GM12865 (cell line): ENCODE measurements at places on chromosomes 3 and 15.

GRCh38 chr3:119330181-119330580 is 36.0 kb downstream of the ARHGAP31 start:
- DNase-seq = no peak

- DNase-seq = peak; percentile 52
Observed at GRCh38 chr3:9205345-9206143, 43.9 kb downstream of the SRGAP3 start.

DNA sequence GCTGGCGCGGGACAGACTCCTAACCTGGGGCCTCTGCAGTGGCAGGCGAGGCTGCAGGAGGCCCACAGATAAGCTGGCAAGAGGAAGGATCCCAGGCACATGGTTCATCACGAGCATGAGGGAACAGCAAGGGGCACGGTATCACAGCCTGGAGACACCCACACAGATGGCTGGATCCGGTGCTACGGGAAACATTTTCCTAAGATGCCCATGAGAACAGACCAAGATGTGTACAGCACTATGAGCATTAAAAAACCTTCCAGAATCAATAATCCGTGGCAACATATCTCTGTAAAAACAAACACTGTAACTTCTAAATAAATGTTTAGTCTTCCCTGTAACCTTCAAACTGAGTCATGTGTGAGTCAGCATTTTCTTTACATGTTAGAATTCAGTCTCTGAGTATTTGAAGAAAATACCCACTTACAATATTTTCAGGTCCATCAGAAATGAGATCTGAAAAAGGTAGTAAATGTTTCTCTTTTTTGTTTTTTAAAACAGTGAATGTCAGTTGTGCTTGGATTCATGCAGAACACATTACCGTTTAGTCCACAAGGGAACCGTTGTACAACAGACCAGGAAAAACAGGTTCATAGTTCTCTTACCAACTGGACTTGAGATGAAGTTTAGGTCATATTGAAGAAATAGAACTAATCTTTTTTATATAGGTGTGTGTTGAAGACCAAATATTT is 75.9 kb downstream of the BOC start:
- DNase-seq = no peak

DNA sequence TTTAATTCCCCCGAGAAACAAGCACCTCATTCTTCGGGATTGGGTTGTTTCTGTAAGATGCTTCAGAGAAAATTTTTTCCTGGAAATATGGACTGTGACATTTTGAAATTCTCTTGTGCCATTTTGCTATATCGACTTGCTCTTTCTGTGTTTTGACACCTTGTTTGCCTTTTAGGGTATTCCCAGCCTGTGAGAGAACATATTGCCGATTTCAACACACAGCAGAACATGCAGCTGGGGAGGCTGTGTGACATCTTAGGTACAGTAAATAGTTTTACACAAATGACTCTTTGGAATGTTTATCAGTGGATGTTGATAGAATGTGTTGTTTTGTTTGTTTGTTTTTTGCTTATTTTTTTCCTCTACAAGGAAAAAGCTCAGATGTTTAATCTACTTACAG is 130.2 kb downstream of the IQCH start:
- DNase-seq = no peak

GRCh38 chr3:106115557-106115956 is 246.7 kb upstream of the CBLB start:
- no peak for DNase-seq

- peak; percentile 57 for DNase-seq
Observed at GRCh38 chr3:55588146-55588765, 101.2 kb upstream of the WNT5A start.

GRCh38 chr3:72848703-72849081 is 447 bp upstream of the SHQ1 start:
- DNase-seq = peak; percentile 88

- peak; percentile 30 for DNase-seq
Observed at GRCh38 chr3:120198305-120198878, 86.6 kb downstream of the GPR156 start.

GRCh38 chr15:91072161-91072560 is 27.9 kb upstream of the SV2B start:
- DNase-seq = no peak

DNA sequence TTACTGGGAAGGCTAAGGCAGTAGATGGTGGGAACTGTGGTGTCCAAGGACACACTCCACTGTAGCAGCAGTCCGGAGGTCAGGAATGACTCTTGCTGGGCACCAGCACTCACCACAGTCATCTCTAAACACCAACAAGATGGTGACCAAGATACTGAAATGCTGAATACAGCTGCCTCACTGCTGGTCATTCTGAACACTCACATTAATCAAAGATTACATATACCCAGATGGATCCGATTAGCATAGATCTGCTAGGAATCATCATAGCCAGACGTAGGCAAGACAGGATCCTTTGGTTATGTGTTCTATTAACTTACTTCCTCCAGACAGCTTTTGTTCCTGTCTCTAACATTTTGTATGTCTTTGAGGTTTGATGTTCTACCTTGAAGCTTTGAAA is 134.9 kb upstream of the BFSP2 start:
- DNase-seq = no peak

- DNase-seq = no peak
Observed at GRCh38 chr3:150107429-150108175, 136.9 kb upstream of the PFN2 start.

GRCh38 chr3:6799264-6799915 is 61.5 kb upstream of the GRM7 start:
- peak; percentile 78 for DNase-seq

GRCh38 chr3:155350571-155350970 is 57.1 kb upstream of the STRIT1 start:
- DNase-seq = no peak

DNA sequence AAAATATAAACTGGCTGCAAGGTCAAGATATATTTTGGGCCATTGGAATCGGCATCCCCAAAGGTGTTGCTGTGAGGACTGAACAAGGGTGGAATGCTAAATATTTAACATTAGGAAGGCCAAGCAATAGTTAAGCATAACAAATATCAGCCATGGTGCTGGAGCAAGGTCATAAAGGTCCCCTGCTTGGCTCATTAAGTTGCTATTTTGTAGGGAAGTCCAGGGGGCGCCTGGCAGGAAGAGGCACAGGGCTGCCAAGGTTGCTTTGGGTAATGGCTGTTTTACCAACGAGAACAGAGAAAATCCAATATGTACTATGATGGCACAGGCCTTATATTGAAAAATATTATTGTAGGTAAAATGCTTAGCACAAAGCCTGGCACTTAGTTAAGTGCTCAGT is 62.2 kb downstream of the SLC15A2 start:
- no peak for DNase-seq

DNA sequence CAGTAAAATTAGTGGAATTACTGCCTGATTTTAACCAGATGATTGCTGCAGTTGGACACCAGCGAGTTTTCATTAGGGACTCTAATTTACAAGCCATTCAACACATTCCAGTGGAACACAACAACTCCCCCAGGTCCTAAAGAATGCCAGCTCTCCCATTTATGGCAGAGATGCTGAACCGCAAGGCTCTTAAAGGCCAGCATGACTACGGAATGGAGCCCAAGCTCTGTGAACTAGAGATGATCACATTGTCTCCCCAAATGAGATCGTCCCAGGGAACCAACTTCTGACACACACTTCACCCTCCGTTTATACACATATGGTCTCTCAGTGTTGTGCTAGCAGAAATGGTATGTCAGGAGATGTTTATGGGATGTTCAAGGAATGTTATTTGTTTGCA is 446.2 kb upstream of the NR2F2 start:
- DNase-seq = no peak

DNA sequence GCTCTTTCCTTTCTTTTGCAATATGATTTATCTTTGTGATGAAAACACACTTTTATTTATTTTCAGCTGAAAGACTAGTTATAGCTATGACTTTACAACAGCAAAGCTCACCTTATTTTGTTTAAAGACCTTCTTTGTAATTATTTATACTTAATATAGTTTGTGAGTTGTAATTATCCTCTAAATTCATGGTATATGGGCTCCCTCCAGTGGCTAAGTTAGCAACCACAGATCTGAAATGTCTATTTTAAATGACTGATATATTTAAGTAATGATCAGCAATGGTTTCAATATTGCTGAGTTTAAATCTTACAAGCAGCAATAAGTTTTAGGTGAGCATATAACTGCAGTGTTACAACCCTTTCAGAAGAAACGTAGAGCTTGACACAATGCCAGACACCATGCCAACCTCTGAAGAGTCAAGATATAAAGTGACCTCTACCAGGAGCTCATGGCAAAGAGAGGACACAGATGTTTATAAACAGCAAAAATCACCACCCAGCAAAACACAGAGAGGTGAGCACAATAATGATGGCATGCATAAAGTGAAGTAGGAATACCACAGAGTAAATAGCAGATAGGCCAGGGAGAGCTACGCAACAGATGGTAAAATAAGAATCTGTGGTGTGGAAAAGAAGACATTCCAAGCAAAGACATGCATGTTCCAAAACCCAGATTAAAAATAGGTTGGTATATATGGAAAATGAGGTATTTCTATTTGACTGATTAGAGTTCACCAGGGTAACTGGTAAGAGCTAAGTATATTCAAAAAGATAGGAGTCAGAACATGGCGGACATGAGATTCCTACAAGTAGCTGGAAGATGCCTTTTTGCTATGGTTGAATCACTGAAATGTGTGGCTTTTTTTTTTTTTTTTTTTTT is 143.7 kb upstream of the ZNF385D start:
- DNase-seq = no peak

DNA sequence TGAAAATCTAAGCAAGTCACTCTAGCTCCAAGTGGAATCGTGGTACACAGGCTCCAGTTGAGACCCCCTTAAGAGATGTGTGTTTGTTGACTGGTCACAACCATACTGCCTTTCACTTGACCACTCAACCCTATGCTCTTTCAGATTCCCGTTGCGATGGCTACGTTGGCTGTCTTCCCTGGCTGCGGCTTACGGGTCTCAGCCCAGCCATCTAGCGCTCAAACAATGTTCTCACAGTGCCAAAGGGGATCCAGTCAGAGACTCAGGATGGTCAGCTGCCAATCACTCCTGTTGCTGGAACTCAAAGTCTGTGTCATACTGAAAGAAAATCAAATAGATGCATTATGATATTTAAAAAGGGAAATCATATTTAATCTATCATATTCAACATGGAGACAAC is 237.6 kb downstream of the ITPR1 start:
- no peak for DNase-seq

- DNase-seq = no peak
Observed at GRCh38 chr3:4755566-4755965, 223.7 kb upstream of the BHLHE40 start.

- peak; percentile 6 for DNase-seq
Observed at GRCh38 chr3:132038198-132038825, 3.5 kb upstream of the CPNE4 start.

GRCh38 chr15:77993374-77993911 is 84.1 kb downstream of the TBC1D2B start:
- no peak for DNase-seq

DNA sequence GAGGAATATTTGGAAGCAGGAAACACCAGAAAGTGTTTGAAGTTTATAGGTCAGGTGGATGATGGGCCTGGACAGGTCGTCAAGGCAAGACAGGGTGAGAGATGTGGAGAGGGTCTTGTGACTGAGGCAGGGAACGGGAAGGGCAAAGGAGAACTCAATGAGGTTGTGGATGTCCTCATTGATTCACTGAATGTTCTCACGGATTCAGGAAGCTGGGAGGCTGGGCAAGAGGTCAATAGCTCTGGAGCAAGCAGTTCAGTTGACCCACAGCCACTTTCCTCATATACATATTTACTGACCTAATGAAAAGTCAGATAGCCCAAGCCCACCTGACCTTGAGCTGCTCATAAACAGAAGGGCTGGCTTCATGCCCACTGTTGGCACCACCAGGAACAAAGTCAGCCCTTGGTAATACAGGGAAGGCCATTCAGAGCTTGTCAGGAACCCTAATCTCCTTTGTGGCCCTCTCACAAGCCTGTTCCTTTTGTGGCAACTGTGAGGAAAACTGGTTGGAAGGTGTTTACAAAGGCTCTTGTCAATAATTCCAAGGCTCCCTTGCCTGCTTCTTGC is 31.6 kb downstream of the ARRDC4 start:
- DNase-seq = no peak

DNA sequence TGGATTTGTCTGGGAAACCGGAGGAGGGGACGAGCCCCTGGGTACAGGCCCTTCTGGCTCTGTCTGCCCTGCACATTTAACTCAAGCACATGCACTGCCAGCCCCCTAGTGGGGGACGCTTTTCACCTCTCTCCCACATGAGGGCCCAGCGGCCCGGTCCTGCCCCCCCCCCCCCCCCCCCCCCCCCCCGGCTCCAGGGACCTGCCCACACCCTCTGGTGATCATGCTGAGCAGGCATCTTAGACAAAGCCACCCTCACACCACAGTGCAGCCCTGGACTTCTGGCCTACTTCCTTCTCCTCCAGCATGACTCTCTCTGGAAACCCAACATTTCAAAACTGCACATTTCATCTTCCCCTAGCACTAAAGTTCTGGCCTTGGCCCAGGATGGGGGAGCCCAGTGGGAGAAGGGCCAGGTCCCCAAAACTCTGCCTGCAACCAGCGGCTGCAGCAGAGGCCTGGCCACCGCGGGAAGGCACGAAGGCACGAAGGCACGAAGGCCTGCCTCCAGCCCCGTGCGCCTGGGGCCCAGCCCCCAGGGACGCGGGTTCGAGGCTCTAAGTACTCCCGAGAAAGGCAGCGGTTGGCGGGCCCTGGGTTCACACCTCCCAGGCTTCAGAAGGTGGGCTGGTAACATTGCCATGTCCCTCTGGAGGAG is 14.1 kb downstream of the KLF15 start:
- no peak for DNase-seq

GRCh38 chr15:37715101-37715500 is 219.3 kb upstream of the TMCO5A start:
- DNase-seq = no peak

GRCh38 chr15:90035095-90035839 is 34.1 kb downstream of the ZNF710 start:
- DNase-seq = no peak

GRCh38 chr3:53242642-53243041 is 13.2 kb downstream of the TKT start:
- DNase-seq = no peak

DNA sequence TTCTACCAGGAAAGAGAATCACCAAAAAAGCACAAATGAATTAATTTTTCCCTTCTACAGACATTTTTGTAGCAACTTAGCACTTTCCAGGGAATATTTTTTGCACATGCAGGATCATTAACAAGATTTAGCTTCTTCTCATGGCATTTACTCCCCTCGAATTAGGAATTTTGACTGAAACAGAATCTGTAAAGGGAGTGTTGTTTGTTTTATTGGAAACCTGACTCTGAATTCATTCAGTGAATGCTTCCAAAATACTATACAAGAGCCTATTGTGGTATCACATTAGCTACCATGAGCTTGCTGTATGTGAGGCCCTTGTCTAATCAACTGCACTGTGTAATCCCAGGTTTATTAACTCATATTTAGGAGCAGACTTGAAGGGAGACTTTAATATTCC is 130.4 kb upstream of the ATP10A start:
- DNase-seq = no peak

DNA sequence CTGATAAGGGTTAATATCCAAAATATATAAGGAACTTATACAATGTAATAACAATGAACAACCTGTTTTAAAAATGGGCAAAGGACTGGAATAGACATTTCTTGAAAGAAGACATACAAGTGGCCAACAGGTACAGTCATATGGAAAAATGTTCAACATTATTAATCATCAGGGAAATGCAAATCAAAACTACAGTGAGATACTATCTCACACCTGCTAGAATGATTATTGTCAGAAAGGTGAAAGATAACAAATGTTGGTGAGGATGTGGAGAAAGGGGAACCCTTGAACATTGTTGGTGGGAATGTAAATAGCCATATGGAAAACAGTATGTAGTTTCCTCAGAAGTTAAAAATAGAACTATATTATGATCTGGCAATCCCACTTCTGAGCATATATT is 20.4 kb downstream of the GOLM2 start:
- peak; percentile 52 for DNase-seq

GRCh38 chr15:66634540-66634939 is 67.5 kb upstream of the SMAD6 start:
- no peak for DNase-seq
